ENCODE measurements at places on chromosomes 2 and 18. TPM values are rescaled to one million over a fixed set of nuclear protein-coding genes. Genes with fewer than 3 reads are reported as not detected.

The ZNF532 gene
- total RNA-seq, result 14.5 TPM

The TUBA4B gene
- total RNA-seq, result not detected

The MYO7B gene
- 0.50 TPM for total RNA-seq

The ALKAL2 gene
- total RNA-seq, result 0.36 TPM

The POMC gene
- 12.5 TPM for total RNA-seq

The TSPYL6 gene
- not detected for total RNA-seq

The PCARE gene
- not detected for total RNA-seq

The GRHL1 gene
- 0.83 TPM for total RNA-seq

The LIMS2 gene
- total RNA-seq, result 6.4 TPM

The PLGLB1 gene
- total RNA-seq, result 4.4 TPM

The PROKR1 gene
- not detected for total RNA-seq

The GTF2A1L gene
- not detected for total RNA-seq

DNA sequence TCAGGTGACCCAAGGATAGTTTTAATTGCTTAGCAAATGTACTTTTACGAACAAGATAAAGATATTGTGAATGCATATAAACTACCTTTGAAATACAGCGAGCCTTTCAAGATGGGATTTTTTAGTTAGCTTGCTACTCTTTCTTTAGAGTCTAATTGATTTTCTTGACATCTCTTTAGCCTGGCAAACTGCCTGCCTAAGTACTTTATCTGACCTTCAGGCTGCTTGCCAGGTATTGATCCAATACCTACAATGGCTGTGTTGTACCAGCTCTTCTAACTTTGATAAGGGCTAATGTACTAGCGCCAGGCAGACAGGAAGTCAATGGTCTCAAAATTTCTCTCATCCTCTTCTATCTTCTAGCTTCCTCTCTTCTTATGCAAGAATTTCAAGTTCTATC is 414.4 kb upstream of the ACVR2A start:
- no peak for DNase-seq
- H3K27ac ChIP-seq, result no peak overlapping the region
- H3K4me3 ChIP-seq, result no peak overlapping the region
- H3K36me3 ChIP-seq, result no peaks in the 10 kb centered on the region
- no peaks in the 10 kb centered on the region for H3K27me3 ChIP-seq
- H3K4me1 ChIP-seq, result no peaks in the 10 kb centered on the region

DNA sequence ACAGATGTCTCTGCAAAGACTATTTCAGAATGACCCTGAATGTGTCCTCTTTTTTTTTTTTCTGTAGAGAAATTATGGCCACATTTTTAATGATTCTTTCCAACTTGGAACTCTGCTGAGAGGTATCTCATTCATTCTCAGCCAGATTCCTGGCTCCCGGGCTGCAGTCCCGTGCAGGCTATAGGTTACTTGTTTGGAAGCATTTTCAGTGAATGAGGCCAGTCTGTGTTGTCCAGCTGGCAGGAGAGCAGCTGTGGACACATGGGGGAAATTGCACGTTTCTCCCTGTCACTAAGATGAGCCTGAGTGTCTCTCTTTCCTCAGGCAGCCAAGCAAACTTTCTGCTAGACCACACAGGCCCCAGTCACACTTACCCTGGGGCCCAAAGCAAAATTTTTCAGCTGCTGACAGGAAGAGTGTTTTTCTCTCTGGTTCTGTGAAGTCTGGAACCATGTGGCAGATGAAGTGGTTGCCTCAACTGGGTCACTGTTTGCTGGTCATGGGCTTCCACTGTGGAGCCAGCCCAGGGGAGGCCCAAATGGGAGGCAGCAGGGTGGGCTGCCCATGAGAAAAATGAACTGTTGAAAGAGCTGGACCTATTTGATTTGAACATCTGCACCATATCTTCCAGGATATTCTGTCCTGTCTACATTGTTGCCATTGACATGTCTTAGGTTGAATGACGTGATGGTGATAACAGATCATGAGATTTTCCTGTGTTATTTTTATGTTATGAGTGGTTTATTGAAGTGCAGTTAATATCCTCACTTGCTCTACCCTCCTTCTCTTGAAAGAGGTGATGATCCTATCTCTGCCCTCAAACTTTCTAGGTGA is 431.2 kb downstream of the LPIN1 start:
- H3K4me1 ChIP-seq, result peaks cover 41% of the 10 kb centered on the region
- H3K36me3 ChIP-seq, result no peaks in the 10 kb centered on the region
- peaks cover 8% of the 10 kb centered on the region for H3K27me3 ChIP-seq
- H3K27ac ChIP-seq, result no peak overlapping the region
- peak overlapping the region; percentile 44 for H3K4me3 ChIP-seq
- DNase-seq, result peak; percentile 30

- H3K27me3 ChIP-seq, result peaks cover 86% of the 10 kb centered on the region
- H3K4me3 ChIP-seq, result peak overlapping the region; percentile 80
- peak; percentile 7 for DNase-seq
- peaks cover 2% of the 10 kb centered on the region for H3K36me3 ChIP-seq
- no peak overlapping the region for H3K27ac ChIP-seq
These were observed 1.9 kb downstream of the OTX1 start for GRCh38 chr2:63052411-63053080.

GRCh38 chr2:7265286-7265685 is 348.1 kb downstream of the RNF144A start:
- no peak overlapping the region for H3K27ac ChIP-seq
- H3K4me1 ChIP-seq, result peaks cover 8% of the 10 kb centered on the region
- no peak overlapping the region for H3K4me3 ChIP-seq
- peaks cover 10% of the 10 kb centered on the region for H3K27me3 ChIP-seq
- H3K36me3 ChIP-seq, result no peaks in the 10 kb centered on the region

GRCh38 chr2:65072181-65072970 is 16.2 kb downstream of the CEP68 start:
- no peak overlapping the region for H3K4me3 ChIP-seq
- H3K27ac ChIP-seq, result no peak overlapping the region
- peaks cover 22% of the 10 kb centered on the region for H3K4me1 ChIP-seq
- H3K27me3 ChIP-seq, result no peaks in the 10 kb centered on the region
- no peak for DNase-seq
- no peaks in the 10 kb centered on the region for H3K36me3 ChIP-seq

DNA sequence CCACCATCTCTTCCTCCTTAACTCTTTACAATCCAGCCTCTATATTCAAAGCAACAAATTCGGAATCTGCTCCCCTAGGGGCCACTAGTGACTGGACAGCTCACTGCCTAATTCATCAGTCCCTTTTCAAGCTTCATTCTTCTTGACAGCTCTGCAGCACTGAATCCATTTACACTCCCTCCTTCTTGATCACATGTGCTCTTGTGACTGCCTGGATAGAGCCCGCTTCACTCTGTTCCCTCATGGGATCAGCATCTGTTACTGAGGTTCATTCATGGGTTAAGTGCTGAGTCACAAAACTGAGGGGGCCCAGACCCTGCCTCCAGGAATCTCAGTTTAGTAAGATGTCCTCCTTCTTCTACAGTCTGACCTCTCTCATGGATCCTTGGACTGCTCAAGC is 81.5 kb downstream of the CYRIA start:
- H3K27me3 ChIP-seq, result peaks cover 13% of the 10 kb centered on the region
- no peak overlapping the region for H3K4me3 ChIP-seq
- no peaks in the 10 kb centered on the region for H3K4me1 ChIP-seq
- no peak for DNase-seq
- H3K36me3 ChIP-seq, result no peaks in the 10 kb centered on the region
- H3K27ac ChIP-seq, result no peak overlapping the region

GRCh38 chr2:171540437-171540836 is 18.2 kb downstream of the CYBRD1 start:
- no peaks in the 10 kb centered on the region for H3K36me3 ChIP-seq
- no peak for DNase-seq
- no peak overlapping the region for H3K4me3 ChIP-seq
- H3K27me3 ChIP-seq, result peaks cover 12% of the 10 kb centered on the region
- no peak overlapping the region for H3K27ac ChIP-seq

DNA sequence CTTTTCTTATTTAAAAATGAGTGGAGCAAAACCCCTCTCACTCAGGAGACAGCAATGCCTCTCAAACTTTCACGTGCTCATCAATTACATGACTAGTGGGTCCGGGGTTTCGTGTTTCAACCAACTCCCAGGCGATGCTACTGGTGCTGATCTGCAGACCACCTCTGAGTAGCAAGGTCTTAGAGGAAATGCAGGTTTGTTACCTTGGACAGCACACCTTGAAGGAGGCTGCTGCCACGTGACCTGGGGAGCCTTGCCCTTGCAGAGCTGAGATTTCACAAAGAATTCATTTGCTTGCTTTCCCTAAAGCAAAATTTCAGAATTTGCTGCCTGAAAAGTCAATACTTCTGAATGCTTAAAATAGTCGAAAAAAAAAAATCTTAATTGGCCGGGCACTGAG is 32.4 kb downstream of the SMIM21 start:
- no peak overlapping the region for H3K27ac ChIP-seq
- no peaks in the 10 kb centered on the region for H3K36me3 ChIP-seq
- H3K27me3 ChIP-seq, result peaks cover 63% of the 10 kb centered on the region
- no peak overlapping the region for H3K4me3 ChIP-seq

DNA sequence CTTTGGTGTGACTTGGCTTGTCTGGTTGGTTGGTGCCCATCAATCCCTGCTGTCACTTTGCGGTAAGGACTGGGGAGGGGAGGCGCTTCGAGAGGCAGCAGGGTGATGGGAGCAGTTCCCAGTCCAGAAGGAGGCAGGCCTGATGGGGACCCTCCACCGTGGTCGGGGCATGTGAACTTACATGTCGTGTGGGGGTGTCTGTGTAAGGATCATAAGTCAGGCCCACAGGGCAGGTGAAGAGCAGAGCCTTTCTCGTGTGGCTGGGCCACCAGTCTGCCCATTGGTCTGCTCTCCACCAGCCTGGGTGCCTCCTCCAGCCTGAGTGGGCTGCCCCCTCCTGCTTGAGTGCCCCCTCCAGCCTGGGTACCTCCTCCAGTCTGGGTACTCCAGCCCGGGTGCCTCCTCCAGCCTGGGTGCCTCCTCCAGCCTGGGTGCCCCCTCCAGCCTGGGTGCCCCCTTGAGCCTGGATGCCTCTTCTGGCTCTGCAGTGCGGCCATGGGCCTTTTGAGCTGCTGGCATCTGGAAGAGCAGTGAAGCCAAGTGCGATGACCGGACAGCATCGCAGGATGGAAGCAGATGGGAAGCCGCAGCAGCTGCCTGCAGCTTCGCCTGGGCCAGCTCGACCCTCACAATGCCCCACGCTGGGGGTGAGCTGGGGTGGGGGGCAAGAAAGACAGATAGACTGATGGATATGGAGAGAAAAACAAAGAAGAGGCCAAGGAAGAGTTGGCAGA is 25.0 kb downstream of the ATOH8 start:
- H3K36me3 ChIP-seq, result no peaks in the 10 kb centered on the region
- no peaks in the 10 kb centered on the region for H3K27me3 ChIP-seq
- H3K4me3 ChIP-seq, result no peak overlapping the region
- DNase-seq, result no peak
- H3K27ac ChIP-seq, result no peak overlapping the region

GRCh38 chr2:177106212-177106611 is 106.4 kb upstream of the HNRNPA3 start:
- DNase-seq, result no peak
- no peaks in the 10 kb centered on the region for H3K4me1 ChIP-seq
- peaks cover 12% of the 10 kb centered on the region for H3K27me3 ChIP-seq

DNA sequence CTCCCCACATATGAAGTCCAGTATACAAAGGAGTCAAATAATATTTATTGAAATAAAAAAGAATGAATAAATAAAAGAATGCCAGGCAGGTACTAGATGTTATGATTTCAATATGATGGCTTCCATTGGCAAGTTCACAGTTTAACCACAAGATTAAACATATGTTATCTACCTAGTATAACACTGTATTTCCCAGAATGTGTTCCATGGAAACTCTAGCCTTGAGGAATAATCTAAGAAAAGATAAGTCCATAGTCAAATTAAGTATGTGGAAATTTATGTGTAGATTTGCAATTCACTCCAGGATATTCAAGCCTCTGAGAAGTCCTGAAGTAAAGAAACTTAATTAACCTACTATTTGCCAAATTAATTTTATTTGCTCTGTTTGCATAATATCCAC is 71.1 kb upstream of the FMNL2 start:
- peaks cover 10% of the 10 kb centered on the region for H3K27me3 ChIP-seq
- DNase-seq, result no peak
- no peaks in the 10 kb centered on the region for H3K36me3 ChIP-seq
- no peak overlapping the region for H3K27ac ChIP-seq
- H3K4me3 ChIP-seq, result no peak overlapping the region

GRCh38 chr2:14072338-14072737 is 560.2 kb upstream of the LRATD1 start:
- H3K27ac ChIP-seq, result no peak overlapping the region
- H3K4me1 ChIP-seq, result no peaks in the 10 kb centered on the region
- H3K4me3 ChIP-seq, result no peak overlapping the region
- no peaks in the 10 kb centered on the region for H3K27me3 ChIP-seq
- H3K36me3 ChIP-seq, result no peaks in the 10 kb centered on the region

DNA sequence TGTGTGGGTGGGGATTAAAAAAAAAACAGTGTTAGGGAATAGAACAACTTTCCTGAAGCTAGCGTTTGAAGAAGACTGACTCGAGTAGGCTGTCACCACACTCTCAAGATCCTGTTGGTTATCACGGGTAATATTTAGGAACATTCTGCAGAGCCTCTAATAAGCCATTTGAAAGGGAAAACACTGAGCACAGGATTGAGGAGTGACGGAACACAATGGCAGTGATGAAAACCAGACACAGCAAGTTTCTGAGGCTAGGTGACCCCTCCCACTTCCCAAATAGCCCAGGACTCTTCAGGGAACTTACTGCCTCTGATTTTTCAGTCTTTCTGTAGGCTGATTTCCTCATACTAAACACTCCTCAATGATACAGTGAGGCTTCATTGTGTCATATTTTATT is 88.2 kb upstream of the TMEM200C start:
- peaks cover 9% of the 10 kb centered on the region for H3K27me3 ChIP-seq
- H3K4me3 ChIP-seq, result no peak overlapping the region
- no peak for DNase-seq
- peaks cover 4% of the 10 kb centered on the region for H3K4me1 ChIP-seq
- H3K36me3 ChIP-seq, result peaks cover 1% of the 10 kb centered on the region

GRCh38 chr18:41545091-41545888 is 409.7 kb upstream of the PIK3C3 start:
- H3K4me1 ChIP-seq, result no peaks in the 10 kb centered on the region
- H3K4me3 ChIP-seq, result no peak overlapping the region
- DNase-seq, result no peak
- H3K36me3 ChIP-seq, result no peaks in the 10 kb centered on the region
- H3K27ac ChIP-seq, result no peak overlapping the region

GRCh38 chr2:53235836-53236582 is 531.6 kb upstream of the CHAC2 start:
- no peaks in the 10 kb centered on the region for H3K36me3 ChIP-seq
- no peak for DNase-seq
- H3K27ac ChIP-seq, result no peak overlapping the region
- H3K4me3 ChIP-seq, result no peak overlapping the region
- no peaks in the 10 kb centered on the region for H3K4me1 ChIP-seq

GRCh38 chr18:40120356-40120755 is 1834.7 kb upstream of the PIK3C3 start:
- H3K27me3 ChIP-seq, result no peaks in the 10 kb centered on the region
- no peaks in the 10 kb centered on the region for H3K36me3 ChIP-seq
- H3K4me3 ChIP-seq, result no peak overlapping the region
- no peaks in the 10 kb centered on the region for H3K4me1 ChIP-seq
- no peak overlapping the region for H3K27ac ChIP-seq

- DNase-seq, result no peak
- no peaks in the 10 kb centered on the region for H3K27me3 ChIP-seq
- no peak overlapping the region for H3K27ac ChIP-seq
- no peak overlapping the region for H3K4me3 ChIP-seq
- H3K36me3 ChIP-seq, result no peaks in the 10 kb centered on the region
These were observed 64.5 kb downstream of the PID1 start for GRCh38 chr2:229206548-229206947.
